Left ventricle myocardium superior (tissue), 1 donor: ENCODE measurements at places on chromosomes 6 and 20. TPM values are rescaled to one million over a fixed set of nuclear protein-coding genes. Genes with fewer than 3 reads are reported as not detected.

DNA sequence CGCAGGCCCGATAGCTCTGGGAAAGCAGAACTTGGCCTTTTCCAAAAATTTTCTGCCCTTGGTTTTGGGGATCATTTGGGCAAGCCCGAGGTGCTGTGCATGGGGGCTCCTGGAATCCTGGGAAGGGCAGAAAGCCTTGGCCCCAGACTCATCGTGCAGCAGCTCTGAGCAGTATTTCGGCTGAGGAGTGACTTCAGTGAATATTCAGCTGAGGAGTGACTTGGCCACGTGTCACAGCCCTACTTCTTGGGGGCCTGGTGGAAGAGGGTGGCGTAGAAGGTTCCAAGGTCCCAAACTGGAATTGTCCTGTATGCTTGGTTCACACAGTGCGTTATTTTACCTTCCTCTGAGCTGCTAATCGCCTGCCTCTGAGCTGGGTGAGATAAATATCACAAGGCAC, 1.1 kb upstream of the BMP2 start:
- no peak for DNase-seq

DNA sequence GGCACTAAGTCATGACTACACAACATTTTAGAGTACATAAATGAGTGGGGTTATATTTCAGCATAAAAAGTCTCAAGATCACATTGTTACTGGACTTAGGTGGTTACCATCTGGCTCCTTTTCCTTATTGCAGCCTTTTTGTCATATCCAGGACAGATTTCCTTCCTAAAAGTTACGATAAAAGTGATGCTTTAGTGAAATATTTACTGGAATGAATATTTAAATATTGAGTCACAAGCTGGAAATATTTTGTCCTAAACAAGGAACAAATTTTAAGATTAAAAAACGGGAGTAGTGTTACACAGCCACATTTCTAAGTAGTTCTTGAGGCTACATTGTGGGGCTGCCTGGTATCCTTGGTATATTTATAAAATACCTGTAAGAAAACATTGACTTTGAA, 52.2 kb downstream of the CDC40 start:
- no peak for DNase-seq

DNA sequence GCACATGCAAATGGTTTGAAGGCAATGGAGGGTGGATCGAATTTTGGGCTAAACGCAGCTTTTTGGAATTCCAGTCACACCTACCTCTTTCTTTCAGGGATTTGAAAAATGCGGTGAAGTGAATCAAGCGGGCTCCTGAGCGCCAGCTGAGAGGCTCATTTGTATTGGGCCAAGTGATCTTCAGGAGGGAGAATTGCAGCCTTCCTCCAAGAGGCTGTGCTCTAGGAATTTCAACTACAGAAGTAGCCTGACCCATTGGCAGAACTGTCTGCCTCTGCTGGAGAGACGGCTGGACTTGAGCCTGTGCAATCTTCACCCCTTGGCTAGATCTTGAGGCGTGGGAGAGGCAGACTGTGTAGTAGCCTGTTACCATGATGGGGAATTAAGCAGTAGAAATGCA, 5.7 kb upstream of the TIAM2 start:
- DNase-seq = no peak

GSTA2 gene
- not detected for total RNA-seq

SPAG4 gene
- 3.1 TPM for total RNA-seq

RRAGD gene
- total RNA-seq = 160 TPM

RANBP9 gene
- 31.9 TPM for total RNA-seq
